OCI-M1 (cell line): ENCODE measurements at places on chromosomes 7 and 10.

GRCh38 chr7:150934045-150934766 is 43.9 kb downstream of the KCNH2 start:
- DNase-seq = no peak

DNA sequence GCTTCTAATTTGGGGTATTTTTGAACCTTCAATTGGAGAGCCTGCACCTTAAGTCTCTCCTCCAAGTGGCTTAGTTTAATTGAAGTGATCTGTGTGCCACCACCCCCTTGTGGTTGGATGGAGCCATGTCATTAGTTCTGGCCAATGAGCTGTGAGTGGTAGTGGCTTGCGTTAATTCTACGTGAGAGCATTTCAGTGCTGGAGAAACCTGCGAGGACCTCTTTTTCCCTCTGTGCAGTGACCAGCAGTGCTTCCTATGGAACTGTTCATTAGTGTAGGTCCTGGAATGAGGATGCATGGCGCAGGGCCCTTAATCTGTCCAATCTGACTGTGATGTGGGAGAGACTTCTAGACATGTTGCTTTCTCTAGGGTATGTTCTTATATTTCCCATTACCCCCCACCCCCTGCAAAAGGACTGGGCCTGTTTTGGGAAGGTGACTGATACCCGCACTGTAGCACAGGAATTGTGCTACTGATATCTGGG is 3.8 kb downstream of the HILPDA start:
- peak; percentile 75 for DNase-seq

DNA sequence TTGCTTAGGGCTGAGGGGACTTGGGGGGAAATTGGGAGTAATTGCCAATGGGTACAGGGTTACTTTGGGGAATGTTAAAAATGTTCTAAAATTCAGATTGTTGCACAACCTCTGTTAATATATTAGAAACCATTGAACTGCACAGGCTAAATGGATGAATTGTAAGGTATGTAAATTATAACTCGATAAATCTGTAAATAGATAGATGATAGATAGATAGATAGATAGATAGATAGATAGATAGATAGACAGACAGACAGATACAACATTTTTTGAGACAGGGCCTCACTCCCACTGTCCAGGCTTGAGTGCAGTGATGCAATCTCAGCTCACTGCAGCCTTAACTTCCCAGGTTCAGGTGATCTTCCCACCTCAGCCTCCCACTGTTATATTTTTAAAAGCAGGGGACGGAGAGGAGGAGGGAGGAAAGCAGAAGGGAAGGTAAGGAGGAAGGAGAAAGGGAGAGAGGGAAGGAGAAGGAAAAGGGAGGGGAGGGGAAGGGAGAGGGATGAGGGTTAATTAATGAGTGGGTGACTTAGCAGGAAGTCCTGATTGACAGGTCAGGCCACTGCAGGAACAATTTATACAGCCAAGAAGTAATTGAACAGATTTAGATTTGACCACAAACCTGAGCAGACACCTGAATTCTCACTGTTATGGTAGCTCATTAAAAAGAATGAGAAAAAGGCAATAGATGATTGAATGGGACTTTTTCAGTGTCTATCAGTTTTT is 38.7 kb downstream of the AOC1 start:
- DNase-seq = no peak

GRCh38 chr7:115274-115911 is 77.0 kb upstream of the FAM20C start:
- no peak for DNase-seq

DNA sequence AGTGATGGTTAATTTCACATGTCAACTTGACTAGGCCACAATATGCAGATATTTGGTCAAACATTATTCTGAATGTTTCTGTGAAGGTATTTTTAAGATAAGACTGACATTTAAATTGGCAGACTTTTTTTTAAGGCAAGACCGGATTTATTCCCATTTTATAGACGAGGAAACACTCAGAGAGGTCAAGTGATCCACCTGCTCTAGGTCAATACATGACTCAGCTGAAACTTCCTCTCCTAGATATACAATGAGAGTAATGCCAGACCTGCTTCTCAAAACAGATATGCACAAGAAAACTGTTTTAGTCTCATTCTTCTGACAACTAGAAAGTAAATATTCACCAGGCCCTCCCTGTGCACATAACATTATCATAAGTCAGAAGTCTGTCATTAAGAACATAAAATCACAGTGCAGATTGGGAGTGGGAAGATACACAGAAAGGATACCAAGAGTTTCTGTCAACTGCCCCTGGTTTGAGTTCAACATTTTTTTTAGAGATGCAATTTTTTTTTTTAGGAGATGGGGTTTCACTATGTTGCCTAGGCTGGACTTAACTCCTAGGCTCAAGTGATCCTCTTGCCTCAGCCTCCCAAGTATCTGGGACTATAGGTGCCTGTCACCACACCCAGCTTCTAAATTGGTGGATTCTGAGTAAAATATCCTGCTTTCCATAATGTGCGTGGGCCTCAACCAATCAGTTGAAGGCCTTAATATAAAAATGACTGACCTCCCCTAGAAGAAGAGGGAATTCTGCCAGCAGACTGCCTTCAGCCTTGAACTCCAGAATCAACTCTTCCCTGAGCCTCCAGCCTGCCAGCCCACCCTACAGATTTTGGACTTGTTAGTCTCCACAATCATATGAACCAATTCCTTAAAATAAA is 121.4 kb downstream of the ZFAND4 start:
- DNase-seq = no peak

DNA sequence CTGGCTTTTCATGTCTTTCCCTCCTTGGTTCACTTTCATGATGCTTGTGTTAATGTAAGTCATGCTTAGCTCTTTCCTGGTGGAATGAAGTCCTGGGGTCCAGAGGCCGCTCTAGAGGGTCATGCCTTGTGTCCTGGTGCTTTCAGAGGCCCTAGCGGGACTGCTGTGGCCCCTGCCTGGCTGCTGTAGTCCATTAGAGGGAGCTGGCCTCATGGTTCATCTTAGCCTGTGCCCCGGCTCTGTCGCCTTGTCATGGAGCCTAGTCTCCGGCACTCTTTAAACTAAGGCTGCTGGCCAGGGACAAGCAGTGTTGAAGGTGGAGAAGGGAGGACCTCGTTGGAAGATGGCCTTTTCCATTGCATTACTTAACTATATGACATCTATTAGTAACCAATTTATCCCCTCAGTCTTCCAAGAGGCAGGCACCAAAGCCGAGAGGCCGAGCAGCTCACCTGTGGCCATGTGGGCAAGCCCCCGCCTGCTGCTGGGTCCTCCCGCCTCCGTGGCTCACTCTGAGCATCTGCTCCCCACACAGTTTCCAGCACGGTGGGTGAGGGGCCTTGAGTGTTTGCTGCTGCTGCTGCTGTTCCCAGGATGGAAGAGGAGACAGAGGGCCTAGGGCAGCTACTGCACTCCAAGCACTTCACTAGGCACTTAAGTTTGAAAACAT is 5.0 kb upstream of the NDUFB2 start:
- no peak for DNase-seq
